Activated CD8-positive, alpha-beta T cell treated with anti-CD3 and anti-CD28 coated beads, Interleukin-2, amount 10 ng/mL, durations not matched to agents 7 days and 5 days (primary cell): ENCODE measurements at places on chromosomes 3 and 15.

- DNase-seq = no peak
Measured at GRCh38 chr3:189406148-189406547, 225.0 kb upstream of the TP63 start.

- no peak for DNase-seq
Measured at GRCh38 chr15:89441295-89441812, 55.0 kb downstream of the RHCG start.

DNA sequence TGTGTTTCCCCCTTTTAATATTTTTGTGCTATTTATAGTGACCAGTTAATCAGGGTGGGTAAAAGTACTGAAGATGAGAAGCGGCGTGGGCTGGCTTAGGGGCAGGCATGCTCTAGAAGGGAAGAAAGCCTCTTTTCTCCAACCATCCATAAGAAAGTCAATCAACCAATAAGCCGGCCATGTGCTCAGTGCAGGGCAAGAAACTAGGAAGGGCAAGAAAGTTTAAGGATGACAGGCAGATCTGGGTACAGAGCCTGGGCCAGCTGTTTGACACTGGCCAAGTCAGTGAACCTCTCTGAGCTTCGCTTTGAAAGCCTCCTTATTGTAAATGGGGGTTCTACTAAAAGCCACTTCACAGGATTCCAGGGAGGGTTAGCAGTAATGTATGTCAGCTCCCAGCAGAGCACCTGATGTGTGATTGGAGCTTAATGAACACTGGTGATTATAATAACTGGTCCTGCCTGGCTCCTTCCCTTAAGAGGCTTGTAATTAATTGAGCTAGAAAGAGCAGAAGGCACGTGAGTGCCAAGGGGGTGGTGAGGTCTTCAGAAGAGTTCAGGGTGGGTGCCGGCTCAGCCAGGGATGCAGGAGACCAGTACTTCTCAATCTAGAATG is 5.7 kb upstream of the CHRNA3 start:
- no peak for DNase-seq

- DNase-seq = no peak
Measured at GRCh38 chr3:119639494-119640350, 20.7 kb downstream of the POPDC2 start.
